ENCODE measurements at places on chromosomes 5 and 9.

DNA sequence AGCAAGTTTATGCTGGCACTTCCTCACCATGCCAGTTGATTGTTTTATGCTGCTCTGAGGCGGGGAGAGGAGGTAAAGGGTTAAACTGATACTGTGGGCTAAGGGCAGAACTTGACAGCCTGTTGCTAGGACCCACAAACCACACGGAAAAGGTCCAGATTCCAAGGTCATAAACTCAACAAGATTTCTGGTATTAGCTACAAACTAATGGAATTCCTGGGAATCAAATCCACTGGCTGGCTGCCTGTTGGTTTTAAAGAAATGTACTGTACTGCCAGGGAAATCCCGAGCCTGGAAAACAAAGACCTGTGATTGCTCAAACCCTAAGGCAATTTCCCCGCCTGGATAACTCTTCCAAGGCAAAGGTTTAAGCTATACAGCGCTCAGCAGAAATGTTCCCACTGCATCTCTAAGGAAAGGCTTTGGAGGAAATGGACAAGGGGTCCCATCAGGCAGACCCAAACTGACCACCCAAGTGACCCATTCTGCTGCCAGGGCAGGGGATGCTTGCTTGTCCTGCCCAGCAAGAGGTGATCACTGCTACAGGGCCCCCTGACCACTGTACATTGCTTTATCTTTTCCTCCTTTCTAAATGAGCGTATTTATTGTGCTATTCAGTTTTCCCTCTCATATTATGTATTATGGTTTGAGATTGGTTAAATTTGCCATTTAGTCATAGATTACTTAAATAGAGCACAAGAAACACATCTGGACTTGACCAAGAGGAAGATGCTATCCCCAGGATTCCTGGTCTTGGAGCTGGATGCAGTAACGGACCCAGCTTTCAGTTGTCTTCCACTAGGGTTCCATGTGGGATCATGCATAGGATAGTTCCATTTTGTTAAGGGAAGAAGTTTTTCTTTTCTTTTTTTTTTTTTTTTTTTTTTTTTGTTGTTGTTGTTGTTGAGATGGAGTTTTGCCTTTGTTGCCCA lies 124.3 kb downstream of the SUSD1 start:
- no peaks in the 10 kb centered on the region for H3K27me3 ChIP-seq
- DNase-seq: no peak
- peaks cover 7% of the 10 kb centered on the region for H3K4me1 ChIP-seq
- H3K36me3 ChIP-seq: peaks cover 41% of the 10 kb centered on the region
- H3K27ac ChIP-seq: no peak overlapping the region

- no peaks in the 10 kb centered on the region for H3K36me3 ChIP-seq
- DNase-seq: no peak
- no peak overlapping the region for H3K27ac ChIP-seq
- H3K4me1 ChIP-seq: no peaks in the 10 kb centered on the region
- no peaks in the 10 kb centered on the region for H3K27me3 ChIP-seq
- H3K4me3 ChIP-seq: no peak overlapping the region
These were observed 1089.5 kb upstream of the DMAC1 start for GRCh38 chr9:8889100-8889499.

- H3K27me3 ChIP-seq: no peaks in the 10 kb centered on the region
- no peak overlapping the region for H3K4me3 ChIP-seq
- no peak for DNase-seq
These were observed 129.7 kb upstream of the FBN2 start for GRCh38 chr5:128667751-128668150.

DNA sequence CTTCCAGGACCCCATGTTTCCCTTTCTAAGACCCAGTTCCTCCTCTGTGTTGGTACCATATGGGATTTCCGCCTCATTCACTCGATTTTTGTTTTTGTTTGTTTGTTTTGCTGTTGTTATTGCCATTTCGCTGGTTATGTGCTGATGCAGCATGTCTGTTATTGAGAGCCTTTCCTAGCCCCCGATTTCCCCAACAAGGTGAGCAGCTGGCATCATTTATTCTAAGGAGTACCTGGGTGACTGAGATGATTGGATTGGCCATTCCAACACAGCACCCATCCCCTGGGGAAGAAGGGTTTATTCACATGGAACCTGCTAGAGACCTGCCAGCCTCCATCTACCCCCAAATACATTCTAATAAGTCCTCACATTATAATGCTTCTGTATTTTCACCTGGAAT lies 2.7 kb downstream of the GLRA1 start:
- no peaks in the 10 kb centered on the region for H3K4me1 ChIP-seq
- no peaks in the 10 kb centered on the region for H3K36me3 ChIP-seq
- H3K4me3 ChIP-seq: no peak overlapping the region
- peaks cover 8% of the 10 kb centered on the region for H3K27me3 ChIP-seq
- no peak overlapping the region for H3K27ac ChIP-seq

DNA sequence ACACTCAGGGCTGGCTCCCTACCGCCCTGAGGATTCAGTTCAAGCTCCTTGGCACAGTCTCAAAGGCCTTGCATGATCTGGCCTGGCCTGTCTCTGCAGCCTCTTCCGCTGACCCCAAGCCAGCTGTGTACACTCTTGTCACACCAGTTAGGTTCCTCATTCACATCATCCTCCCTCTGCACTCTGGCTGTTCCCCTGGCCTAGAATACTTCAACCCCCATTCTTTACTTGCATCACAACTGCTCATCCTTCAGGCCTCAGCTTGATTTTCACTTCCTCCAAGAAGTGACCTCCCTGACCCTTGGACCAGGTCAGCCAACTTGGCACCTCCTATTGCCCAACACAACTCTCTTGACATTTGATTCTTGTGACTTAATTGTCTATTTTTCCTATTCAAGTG lies 18.9 kb upstream of the PFDN1 start:
- H3K4me1 ChIP-seq: no peaks in the 10 kb centered on the region
- no peaks in the 10 kb centered on the region for H3K36me3 ChIP-seq
- H3K27me3 ChIP-seq: no peaks in the 10 kb centered on the region
- H3K4me3 ChIP-seq: no peak overlapping the region
- no peak overlapping the region for H3K27ac ChIP-seq

- no peak for DNase-seq
- H3K27ac ChIP-seq: no peak overlapping the region
- no peaks in the 10 kb centered on the region for H3K4me1 ChIP-seq
- no peaks in the 10 kb centered on the region for H3K27me3 ChIP-seq
- H3K36me3 ChIP-seq: no peaks in the 10 kb centered on the region
These were observed 152.9 kb upstream of the PHYKPL start for GRCh38 chr5:178385496-178385890.

DNA sequence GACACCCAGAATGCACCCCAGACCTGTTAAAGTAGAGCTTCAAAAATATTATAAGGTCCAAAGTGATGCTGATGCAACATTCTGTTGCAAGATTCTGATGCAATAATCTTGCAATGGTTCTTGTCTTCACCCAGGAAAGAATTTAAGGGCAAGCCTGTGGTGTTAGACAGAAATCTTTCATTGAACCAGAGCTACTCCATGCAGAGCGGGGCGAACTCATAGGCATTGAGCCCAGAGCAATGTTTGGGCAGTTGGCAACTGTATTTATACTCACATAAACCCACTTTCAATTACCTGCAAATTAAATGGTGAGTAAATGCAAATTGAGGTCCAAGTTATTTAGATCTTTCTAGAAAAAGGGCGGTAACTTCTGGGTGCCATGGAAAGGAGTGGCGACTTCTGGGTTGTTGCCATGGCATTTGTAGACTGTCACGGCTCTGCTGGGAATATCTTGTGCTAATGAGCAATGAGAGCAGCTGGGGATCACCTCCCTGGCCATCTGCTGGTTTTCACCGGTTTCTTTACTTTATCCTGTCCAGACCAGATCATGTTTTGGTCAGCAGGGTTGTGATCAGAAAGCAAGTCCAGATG lies 163.4 kb downstream of the ICE1 start:
- no peaks in the 10 kb centered on the region for H3K4me1 ChIP-seq
- no peak overlapping the region for H3K27ac ChIP-seq
- no peak overlapping the region for H3K4me3 ChIP-seq
- no peak for DNase-seq

DNA sequence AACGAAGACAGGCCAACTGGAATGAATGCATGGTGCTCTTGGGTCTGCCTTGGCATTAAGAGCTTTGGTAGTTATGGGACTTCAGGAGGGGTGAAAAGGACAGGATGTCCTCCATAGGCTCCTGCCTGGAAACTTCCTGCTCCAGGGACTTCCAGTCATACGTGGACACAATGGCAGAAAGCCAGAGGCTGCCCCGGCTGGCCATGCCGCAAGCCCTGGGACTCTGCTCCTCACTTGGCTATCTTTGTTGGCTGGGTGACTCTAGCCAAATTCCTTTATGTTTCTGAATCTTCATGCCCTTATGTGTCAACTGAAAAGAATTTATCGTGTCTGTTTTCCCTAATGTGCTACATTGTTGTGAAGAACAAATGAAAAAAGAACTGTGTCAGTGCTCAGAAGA lies 136.9 kb downstream of the SIL1 start:
- H3K4me1 ChIP-seq: no peaks in the 10 kb centered on the region
- H3K36me3 ChIP-seq: no peaks in the 10 kb centered on the region
- no peak overlapping the region for H3K27ac ChIP-seq
- H3K4me3 ChIP-seq: no peak overlapping the region

- H3K4me3 ChIP-seq: no peak overlapping the region
- H3K27me3 ChIP-seq: peaks cover 33% of the 10 kb centered on the region
- H3K4me1 ChIP-seq: no peaks in the 10 kb centered on the region
- no peak for DNase-seq
These were observed 57.8 kb upstream of the RUSC2 start for GRCh38 chr9:35432076-35432475.

DNA sequence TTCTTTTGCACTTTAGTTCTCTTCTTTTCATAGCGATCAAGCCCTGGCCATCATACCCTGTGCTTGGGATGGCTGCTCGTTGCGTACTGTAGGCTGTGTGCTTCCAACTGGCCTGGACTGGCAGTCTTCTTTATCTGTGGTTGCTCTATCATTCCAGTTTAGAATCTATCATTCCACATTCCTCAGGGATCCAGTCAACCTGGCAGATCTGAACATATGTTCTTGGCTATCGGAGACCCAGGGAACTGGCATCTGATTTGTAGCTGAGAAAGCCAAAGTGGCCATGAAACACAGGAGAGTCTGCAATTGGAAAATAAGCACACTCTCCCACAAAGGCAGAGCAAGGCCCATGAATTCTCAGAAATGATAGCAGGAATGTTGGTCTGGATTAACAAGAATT lies 22.6 kb upstream of the SLC46A2 start:
- no peak overlapping the region for H3K4me3 ChIP-seq
- DNase-seq: no peak
- peaks cover 9% of the 10 kb centered on the region for H3K27me3 ChIP-seq
- no peaks in the 10 kb centered on the region for H3K4me1 ChIP-seq

- no peak overlapping the region for H3K27ac ChIP-seq
- H3K27me3 ChIP-seq: no peaks in the 10 kb centered on the region
- peak; percentile 17 for DNase-seq
- H3K36me3 ChIP-seq: peaks cover 43% of the 10 kb centered on the region
- H3K4me1 ChIP-seq: peaks cover 20% of the 10 kb centered on the region
These were observed 402 bp downstream of the BRD8 start for GRCh38 chr5:138177941-138178515.

- H3K27ac ChIP-seq: no peak overlapping the region
- no peaks in the 10 kb centered on the region for H3K27me3 ChIP-seq
- no peak for DNase-seq
- no peak overlapping the region for H3K4me3 ChIP-seq
These were observed 16.0 kb downstream of the TEK start for GRCh38 chr9:27125030-27125429.

GRCh38 chr5:173213236-173213933 lies 21.6 kb downstream of the NKX2-5 start:
- no peaks in the 10 kb centered on the region for H3K4me1 ChIP-seq
- no peak overlapping the region for H3K27ac ChIP-seq
- DNase-seq: no peak
- H3K4me3 ChIP-seq: no peak overlapping the region

- no peaks in the 10 kb centered on the region for H3K36me3 ChIP-seq
- peaks cover 3% of the 10 kb centered on the region for H3K4me1 ChIP-seq
- no peak overlapping the region for H3K27ac ChIP-seq
- no peak overlapping the region for H3K4me3 ChIP-seq
- DNase-seq: no peak
These were observed 91.4 kb downstream of the ANGPTL2 start for GRCh38 chr9:127030814-127031740.
